ENCODE measurements at places on chromosomes 5 and 9.

DNA sequence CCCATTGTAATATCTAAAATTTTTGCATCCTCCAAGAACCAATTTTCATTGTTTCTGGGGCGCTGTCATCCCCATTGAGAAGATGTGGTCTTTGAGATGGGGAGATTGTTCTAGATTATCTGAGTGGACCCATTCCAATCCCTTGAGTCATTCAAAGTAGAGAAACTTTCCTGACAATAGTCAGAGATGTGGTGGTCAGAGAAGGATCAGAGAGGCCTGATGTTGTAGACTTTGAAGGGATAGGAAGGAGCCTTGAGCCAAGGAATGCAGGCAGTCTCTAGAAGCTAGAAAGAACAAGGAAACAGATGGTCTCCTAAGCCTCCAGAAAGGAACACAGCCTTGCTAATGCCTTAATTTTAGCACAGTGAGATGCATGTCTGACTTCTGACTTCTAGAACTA is 80.4 kb downstream of the TEK start:
- DNase-seq, result no peak

DNA sequence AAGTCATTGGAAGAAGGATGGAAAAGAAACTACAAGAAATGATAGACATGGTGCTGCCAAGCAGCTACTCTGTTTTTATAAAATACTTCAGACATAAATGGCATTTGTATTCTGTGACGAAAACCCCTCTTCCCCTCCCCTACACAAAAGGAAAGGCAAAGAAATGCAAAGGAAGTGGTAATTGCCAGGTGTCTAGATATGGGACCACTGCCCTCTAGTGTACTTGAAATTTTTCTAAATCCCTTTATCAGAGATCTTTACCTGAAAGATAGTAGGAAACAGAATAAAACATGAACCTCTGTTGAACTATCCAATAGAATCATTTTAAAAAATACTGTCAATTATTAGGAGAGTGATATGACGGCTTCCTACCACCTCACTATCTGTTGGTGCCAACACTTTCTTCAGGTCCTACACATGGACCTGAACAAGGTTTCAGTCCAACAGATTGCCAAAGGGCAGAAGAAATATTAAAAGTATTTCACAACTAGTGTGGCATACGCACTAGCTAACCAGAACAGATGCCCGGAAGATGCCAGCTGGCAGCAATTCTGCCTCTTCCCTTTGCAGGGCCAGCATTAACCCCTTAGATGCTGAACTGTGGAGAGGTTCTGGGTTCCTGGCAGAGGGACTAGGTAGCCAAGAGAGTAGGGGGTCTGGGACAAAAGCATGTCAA is 104.1 kb downstream of the TSSK1B start:
- no peak for DNase-seq

DNA sequence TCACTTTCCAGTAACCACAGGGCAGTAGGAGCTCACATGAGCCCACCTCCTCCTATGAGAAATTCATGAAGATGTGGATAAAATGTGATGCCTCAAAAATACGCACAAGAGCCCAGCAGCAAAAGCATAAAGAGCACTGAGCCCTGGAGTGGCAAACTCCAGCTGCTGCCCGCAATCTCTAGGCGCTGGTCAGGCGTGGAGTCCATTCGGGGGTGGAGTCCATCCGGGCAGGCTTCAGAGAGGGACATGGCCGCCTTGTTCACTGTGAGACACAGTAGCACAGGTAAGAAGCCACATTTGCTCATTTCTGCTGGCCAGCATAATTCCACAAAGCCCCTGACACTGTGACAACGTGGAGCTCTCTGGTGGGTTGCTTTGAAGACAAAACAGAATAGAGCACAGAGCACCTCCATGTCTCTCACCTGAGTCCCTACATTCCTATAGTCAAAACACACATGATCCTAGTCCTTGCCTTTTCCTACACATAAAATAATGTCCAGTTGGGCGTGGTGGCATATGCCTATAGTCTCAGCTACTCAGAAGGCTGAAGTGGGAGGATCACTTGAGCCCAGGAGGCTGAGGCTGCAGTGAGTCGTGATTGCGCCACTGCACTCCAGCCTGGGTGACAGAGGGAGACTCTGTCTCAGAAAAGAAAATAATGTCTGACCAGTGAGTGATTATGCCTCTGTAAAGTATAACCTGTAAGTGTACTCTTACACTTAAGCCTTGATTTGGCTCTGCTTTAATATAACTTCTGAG is 365.2 kb downstream of the GADD45G start:
- DNase-seq, result no peak

- DNase-seq, result no peak
Observed at GRCh38 chr5:37938076-37938852, 98.4 kb upstream of the GDNF start.

GRCh38 chr5:167012123-167013034 is 1279.1 kb upstream of the WWC1 start:
- DNase-seq, result no peak

DNA sequence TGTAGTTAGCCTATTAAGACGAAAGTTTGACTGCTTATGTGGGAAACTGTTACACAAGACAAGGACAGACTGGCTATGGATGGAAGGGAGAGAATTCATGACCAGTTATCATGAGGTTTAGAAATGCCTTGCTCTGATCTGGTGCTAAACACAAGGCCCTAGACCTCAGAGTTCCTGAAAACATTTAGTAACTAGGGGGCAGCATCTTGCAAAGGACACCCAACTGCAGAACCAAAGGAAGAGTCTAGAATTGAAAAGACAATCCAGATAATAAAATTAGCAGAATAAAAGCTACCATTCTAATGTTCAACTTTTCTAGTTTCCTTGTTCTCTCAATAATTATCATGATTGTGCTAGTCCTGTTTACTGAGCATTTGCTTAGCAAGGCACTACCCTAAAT is 130.5 kb upstream of the GPR151 start:
- no peak for DNase-seq

DNA sequence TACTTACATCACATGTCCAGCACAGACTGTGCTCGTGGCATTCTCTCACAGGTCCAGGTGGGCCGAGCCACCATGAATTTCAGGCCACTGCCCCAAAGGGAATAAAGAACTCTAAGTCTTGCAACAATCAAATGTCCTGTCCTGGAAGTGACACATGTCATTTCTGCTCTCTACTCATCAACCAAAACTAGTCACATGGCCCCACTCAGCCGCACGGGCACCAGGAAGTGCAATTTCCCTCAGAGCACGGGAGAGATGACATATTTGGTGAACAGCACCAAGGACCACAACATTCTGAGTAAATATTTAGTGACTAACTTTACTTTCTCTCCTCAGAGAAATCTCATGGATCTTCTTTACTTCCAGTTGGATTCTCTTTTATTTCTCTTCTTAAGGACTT is 131.1 kb upstream of the TUT7 start:
- no peak for DNase-seq

All from activated naive CD4-positive, alpha-beta T cell (primary cell).